ENCODE measurements at places on chromosomes 7 and 10.

DNA sequence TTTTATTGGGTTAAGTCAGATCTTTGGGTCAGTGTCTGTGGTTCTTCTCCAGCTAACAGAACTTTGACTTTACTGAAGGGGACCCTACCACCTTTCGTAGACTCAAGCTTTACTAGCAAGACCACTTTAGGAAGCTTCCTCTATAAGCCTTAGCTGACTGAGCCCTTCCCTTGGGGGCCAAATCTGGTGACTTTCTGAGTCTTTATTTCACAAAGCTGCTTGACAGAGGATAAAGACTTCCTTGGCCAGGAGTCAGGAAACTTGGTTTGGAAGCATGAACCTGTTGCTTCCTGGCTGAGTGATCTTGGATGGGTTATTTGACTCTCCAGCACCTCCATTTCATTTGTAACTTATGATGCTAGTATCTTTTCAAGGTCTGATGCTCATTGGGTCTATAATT, 466.7 kb downstream of the TYW1 start:
- DNase-seq = no peak

- DNase-seq = no peak
Measured at GRCh38 chr7:114789871-114790311, 132.0 kb upstream of the MDFIC start.

DNA sequence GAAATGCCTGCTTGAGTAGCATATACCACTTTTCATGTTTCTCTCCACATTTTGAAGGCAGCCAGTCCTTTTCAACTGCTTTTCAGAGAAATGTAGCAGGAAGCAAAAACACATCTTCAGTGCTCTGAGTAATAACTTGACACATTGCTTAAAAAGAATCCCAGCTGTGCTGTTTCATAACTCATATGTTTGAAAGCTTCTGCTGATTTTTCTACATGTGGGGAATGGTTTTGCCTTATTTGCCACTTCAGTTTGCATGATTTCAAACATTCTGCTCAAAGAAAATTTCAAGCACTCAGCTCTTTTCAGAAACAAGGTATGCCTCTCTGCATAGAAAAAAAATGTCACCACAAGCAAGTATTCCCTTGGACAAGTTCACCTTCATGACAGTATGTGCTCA, 732.8 kb downstream of the POM121L12 start:
- DNase-seq = no peak

DNA sequence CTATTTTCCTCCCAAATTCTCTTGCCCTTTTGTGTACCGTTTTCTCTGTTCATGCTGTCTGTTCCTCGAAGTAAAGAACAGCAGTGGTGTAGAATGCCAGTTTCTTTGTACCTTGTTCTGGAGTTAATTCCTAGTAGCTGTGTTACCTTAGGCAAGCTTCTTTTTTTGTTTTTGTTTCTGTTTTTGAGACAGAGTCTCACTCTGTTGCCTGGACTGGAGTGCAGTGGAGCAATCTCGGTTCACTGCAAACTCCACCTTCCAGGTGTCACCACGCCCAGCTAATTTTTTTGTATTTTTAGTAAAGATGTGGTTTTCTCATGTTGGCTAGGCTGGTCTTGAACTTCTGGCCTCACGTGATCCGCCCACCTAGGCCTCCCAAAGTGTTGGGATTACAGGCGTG, 221.2 kb downstream of the BBS9 start:
- DNase-seq = no peak
